Stimulated activated naive CD4-positive, alpha-beta T cell treated with Interleukin-2 at 50 U/mL for 16 hours (primary cell): ENCODE measurements at places on chromosomes 2 and 18.

DNA sequence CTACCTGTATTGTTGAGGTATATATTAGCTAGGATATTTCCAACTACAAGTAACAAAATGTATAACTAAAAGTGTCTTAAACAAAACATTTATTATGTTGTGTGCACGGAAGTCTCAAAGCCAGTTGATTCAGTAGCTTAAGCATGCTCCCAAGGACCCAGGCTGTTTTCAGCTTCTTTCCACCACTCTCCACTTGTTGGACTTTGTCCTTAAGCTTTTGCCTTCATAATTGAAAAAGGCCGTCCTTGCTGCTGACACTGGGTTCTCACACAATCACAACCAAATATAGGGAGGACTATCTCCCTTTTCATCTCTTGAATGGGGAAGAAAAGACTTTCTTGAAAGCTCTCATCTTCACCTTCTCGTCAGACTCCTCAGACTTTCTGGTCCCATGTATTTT lies 12.2 kb upstream of the NEMP2 start:
- DNase-seq, result no peak

DNA sequence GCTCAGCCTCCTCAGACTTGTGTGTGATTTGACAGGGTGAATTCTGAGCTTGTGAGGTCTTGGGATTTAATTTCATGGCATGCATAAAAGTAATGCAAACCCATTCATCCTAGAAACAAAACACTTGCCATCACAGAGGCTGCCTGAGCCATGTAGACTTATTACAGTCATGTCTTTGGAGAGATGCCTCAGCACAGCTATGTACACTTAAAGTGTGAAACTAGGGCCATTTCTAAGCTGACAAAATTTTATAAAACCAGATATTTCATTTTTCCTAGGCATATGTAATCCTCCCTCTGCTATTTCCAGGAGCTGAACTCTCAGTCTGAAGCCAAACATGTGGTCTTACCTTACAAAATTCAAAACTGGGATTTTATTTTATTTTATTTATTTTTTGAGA lies 322.2 kb upstream of the SPHKAP start:
- no peak for DNase-seq

- no peak for DNase-seq
These were observed 36.5 kb downstream of the WDR75 start for GRCh38 chr2:189477756-189478155.

- DNase-seq, result no peak
These were observed 177.7 kb downstream of the INSIG2 start for GRCh38 chr2:118265873-118266455.

- no peak for DNase-seq
These were observed 5.9 kb downstream of the SCYGR4 start for GRCh38 chr2:227623226-227623625.

- no peak for DNase-seq
These were observed 249.3 kb downstream of the LRATD1 start for GRCh38 chr2:14881651-14882327.

DNA sequence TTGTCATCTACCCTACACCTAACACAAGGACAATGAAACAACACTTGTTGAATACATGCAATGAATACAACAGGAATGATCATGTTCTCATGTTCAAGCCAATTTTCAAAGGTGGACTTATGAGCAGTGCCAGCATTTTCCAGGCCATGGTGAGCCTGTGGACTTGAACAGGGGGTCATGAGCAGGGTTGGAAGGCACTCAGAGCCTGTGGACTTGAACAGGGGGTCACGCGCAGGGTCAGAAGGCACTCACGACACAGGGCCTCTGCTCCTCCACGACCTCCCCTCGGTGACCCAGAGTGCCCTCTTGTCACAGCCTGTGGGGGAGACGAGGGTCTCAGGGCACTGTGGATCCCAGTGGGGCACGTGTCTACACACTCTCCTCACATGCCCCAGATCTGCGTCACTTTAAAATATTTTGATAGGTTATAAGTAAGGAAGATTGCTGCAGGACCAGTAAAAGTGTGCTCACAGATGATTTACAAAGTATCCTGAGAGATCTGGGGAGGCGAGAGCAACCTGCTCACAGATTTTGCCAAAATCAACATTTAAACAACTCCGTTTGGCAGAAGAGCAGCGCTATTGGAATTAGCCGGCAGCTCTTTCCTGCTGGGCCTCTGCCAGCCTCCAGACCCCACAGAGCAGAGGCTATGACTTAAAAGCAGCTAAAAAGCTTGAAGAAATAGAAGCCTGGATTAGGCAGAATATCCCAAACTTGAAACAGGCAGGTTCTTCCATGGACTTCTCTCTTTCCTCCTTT lies 121.9 kb downstream of the TMEM18 start:
- no peak for DNase-seq

DNA sequence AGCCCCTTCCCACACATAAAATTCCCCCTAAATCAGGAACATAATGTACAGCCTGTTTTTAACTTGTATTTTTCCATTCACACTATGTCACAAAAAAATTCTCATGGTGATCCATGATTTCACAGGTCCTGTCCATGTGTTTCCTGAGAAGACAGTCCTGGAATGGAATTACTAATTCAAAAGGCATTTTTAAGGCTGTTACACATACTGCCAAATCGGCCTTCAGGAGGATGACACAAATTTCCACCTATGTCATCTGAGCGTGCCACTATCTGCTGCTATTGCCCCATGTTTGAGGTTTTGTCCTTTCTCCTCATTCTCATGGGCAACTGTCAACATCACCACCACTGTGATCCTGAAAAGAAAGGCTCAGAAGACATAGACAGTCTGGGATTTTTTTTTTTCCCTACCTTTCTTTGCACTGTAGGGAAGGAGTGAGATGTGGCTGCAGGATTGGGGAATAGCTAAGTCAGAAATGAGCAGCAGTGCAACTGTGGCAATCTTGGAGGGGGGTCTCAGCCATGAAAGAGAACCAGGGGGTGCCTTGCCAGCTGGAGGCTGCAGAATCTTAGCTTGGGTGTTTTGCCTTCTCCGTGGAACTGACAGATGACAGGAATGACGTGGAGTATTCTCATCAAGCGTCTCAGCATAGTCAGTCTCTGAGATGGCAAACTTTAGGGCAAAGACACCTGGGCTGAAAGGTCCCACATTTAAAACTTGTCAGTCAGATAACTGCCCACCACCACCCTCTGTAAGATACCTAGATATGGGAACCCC lies 73.4 kb downstream of the MARCHF4 start:
- no peak for DNase-seq

DNA sequence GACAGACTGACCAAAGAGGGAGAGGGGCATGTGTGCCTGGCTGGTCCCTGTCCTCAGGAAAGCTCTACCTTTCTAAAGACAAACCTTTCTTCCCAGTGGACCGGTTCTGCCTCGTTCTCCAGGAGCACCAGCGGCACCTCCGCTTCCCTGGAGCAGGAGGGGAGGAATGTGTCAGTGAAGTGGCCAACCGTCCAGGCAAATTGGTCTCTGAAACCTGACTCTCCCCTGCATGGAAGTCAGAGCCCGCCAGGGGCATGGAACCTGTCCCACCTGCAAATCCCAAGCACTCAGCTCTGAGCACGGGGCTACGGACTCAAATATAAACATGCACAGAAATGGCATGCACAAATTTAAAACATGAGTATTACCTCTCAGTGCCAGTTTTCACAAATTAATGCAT lies 62.9 kb downstream of the COL6A3 start:
- DNase-seq, result no peak

DNA sequence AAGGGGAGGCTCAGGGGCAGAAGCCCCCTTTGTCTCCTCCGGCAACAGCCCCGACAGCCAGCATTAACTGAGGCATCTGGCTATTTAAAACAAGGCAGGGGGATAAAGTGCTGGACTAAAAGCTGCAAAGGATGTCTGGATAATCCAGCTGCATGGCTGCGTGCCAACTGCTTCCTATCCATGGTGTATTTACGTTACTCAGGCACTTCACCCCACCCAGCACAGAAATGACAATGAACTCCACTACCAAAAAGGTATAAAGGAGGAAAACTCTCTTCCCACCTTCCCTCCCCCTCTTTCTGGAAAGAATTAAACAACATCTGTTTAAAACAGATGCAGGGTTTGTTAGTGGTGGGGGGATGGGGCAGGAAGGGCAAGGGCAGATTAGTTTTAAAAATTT lies 82.5 kb downstream of the SPRED2 start:
- DNase-seq, result no peak

GRCh38 chr18:23570912-23571504 lies 15.3 kb downstream of the NPC1 start:
- no peak for DNase-seq

GRCh38 chr18:11336241-11336640 lies 186.9 kb upstream of the PIEZO2 start:
- no peak for DNase-seq

GRCh38 chr2:676647-677055 lies 555 bp downstream of the TMEM18 start:
- DNase-seq, result peak; percentile 99

DNA sequence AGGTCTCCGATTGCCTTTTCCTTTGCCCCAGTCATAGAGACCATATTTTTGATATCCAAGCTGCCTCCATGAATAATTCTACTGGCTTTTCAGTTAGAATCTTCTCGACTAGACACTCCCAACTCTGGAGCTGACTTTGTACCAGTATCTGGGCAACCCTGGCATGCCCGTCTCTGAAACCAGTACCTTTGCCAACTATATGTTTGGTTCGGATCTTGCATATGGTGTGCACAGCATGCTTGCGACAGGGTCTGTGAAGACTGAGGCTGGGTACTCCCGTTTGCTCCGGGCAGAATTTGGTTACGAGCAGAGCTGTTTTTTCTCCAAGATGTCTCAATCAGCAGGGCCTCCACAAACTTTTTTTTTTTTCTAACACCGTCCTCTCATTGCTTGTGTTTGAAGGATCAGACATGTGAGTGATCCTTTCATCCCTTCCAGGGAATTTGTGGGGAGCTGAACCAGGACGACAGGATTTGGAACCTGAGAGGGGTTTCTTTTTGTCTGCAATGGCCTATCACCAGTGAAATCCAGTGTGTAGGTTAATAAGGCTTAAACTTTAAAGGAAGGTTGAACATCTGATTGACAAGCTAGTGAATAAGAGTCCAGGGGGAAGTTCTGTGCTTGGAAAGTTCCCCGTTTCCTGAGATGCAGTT lies 322.3 kb downstream of the MYCN start:
- DNase-seq, result no peak

DNA sequence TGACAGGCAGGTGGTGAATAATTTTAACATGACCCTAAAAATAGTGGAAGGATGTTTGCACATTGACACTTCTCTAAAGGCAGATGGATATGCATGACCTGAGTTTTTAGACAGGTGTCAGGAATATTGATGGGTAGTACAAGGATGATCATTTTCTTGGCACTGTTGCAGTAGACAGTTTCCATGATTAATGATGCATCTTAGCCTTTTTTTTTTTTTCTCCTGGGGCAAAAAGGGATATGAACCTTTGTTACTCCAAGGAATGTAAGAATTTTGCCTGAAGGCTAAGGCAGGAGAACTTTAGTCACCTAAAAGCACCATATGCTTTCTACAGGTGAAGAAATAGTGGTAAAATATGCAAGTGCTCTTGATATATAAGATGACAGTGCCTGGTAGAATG lies 136.3 kb upstream of the CAVIN2 start:
- no peak for DNase-seq
